Brain pericyte (primary cell): ENCODE measurements at places on chromosomes 5 and 9.

DNA sequence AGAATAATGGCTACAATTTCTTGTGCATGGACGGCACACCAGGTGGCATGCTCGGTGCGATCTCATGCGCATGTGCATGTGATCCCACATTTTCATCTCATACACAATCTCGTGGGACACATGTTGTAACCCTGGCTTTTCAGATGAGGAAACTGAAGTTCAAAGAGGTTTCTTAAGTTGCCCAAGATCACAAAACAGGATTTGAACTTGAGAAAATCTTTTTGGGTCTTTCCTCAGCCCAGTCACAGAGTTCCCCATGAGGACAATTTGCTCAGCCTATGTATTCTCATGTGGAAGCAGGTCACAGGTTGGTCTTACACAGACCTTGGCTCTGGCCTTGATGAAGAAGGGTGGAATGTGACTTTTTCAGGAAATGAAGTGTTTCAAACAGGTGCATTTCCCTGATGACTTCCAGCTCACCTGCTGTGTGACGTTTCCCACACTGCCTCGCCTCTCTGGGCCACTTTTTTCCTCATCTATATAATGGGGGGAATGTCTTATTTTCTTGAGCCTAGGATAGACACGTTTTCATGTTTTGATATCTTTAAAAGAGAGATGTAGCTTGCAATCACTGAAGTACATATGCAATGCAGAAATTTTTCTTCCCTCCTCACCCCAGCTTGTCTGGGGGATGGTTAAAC is 7.1 kb upstream of the ORM1 start:
- no peak for DNase-seq

- DNase-seq, result no peak
Observed at GRCh38 chr9:29556746-29557145, 1983.5 kb upstream of the C9orf72 start.

DNA sequence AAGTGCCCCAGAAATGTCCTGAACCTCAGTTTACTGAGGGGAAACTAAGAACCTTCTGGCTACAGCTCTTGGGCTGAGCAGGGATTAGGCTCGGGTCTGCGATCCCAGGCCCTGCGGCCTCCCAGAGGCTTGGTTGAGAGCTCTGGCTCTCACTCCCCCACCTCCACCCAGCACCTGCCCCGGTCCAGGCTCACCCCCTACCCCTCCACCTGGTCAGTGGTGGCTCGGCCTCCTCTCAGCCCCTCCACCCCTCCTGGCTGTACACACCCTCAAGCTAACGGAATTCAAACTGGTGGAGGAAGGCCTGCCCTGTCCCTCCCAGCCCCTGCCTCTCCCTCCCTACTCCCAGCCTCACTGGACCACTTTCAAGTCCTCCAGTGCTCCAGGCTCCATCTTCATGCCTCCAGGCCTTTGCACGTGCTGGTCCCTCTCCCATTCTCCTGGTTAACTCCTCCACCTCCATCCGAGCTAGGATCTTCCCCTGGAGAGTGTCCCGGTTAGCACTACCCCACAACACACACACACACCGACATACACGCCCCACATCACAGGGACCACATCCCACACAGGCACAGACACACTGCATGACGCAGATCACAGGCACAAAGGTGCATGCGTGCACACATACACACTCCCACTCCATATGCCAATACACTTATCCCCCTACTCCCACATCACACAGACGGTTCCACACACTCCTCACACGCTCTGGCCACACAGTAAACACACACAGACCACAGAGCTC is 130.9 kb downstream of the C9orf50 start:
- DNase-seq, result no peak

DNA sequence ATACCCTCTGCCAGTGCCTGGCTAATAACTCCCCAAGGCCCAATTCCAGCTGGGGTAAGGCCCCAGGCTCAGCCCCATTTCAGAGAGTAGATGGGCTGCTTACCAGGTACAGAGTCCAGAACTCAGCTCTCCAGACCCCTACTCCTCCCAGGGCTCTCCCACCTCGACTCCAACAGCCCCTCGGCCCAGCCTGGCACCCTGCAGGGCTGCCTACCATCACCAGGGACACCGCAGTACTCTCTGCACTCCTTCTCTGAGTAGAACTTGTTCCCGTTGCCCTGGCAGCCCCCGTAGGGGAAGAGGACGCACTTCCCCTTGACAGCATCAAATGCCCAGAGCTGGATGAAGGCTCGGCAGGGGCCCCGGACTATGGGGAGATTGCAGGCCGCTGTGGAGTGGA is 17.4 kb downstream of the AMBP start:
- DNase-seq, result no peak

DNA sequence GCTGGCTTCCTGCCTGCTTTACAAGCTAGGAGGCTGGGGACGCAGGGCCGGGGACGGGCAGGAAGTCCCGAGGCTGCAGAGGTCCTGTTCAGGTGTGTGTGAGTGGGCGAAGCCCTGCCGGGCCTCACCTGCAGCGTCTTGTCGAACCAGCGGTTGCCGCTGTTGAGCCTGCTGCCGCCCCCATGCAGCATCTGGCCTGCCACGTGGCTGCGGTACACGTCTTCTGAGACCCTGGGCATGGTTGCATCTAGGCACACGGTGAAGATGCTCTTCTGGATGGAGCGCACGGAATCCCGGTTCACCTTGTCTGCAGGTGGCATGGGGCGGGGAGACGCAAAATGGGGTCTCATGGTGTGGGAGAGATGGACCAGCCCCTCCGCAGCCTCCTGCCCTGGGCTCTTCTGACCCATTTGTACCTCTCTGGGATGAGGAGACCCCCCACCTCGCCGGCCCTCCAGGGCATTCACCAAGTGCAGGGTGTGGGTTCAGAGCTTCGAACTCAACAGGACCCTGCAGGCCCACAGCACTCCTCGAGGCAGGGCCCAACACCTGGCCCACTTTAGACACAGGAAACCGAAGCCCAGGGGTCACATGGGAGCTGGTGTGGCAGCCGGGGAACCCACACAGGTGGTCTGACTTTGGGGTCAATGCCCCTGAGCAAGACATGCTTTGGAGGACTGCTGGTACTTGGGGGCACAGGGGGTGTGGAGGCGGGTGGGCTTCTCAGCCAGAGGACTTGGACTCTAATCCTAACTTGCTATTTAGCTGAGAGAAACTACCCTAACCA is 10.0 kb downstream of the CRAT start:
- DNase-seq, result no peak

- no peak for DNase-seq
Observed at GRCh38 chr9:112925058-112925641, 34.5 kb upstream of the SLC46A2 start.

DNA sequence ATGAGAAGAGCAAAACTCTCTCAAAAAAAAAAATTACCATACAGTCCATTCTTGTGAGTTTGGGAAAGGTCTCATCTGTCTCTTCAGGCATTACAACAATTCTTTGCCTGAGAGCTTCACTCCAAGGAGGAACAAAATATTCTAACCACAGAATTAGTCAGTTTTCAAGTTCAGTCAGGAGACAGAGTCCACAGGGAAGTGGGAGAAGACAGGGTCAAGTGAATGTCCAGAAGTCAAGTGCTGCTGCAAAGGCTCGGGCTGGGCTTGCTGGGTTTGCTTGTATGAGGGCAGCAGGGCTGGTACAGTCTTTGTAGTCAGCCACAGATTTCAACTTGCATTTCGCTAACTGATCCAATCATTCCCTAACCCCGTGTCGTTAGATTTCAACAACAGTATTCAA is 17.6 kb upstream of the HEXB start:
- DNase-seq, result no peak

DNA sequence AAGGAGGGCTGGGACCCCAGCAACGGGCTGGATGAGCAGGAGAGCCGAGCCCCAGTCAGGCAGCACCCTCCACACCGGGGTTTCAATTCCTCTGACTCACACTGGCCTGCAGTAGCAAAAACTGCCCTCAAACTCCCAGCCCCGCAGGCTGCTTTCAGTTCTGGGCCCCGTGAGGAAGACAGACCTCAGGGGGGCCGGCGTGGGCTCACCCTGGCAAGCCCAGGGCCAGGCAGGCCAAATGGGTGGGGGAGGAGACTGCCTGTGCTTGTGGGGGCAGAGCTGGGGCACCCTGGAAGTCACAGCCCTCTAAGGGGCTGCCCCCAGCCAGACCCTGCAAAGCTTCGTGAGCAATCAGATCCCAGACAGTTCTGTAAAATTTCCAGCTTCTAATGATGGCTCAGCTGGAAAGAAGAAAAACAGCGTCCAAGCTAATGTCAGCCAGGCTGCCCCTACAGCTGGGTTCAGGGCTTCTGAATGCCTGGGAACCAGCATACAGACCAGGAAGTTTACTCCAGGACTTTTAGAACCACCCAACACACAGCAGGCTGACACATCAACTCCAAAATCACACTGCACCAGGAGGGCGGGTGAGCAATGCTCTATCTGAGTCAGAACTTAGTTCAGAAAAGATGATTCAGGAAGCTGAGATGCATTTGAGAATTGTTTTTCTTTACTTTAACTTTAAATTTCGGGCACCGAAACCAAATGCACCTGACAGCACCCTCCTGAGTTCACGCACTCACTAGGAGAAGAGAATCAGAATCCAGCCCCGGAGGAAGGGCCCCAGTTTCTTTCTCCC is 34.7 kb downstream of the LPCAT1 start:
- DNase-seq, result peak; percentile 82

GRCh38 chr9:108297073-108297472 is 558.7 kb downstream of the ACTL7B start:
- DNase-seq, result peak; percentile 20

GRCh38 chr5:98594098-98594497 is 179.4 kb upstream of the RGMB start:
- DNase-seq, result no peak

- DNase-seq, result no peak
Observed at GRCh38 chr5:153223376-153223775, 267.1 kb upstream of the GRIA1 start.

DNA sequence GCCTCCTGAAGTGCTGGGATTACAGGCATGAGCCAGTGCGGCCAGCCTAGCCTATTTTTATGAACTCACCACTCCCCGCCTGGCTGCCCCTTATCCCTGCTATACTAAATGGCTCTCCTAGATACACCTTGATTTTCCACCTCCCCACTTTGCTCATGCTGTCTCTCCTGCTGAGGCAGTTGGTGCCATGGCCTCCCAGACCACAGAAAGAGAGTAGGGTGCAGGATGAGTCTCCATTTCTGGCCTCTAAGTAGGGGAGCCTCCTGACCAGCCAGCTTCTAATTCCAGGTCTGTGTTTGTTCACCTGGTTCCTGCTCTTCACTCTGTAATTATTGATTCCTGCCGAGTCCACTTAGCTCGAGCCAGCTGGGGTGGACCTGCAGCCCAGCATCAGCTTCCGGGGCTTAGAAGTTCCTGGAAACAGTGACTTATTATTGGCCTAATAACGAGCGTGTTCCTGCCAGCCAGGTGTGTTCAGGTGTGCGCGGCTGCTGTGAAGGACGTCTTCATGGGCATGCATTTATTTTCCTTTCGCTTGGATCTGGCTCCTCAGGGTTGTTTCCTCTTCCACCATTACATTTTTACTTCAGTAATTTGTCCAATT is 34.0 kb downstream of the ZNF618 start:
- DNase-seq, result no peak

- DNase-seq, result no peak
Observed at GRCh38 chr5:16580382-16580781, 36.4 kb downstream of the RETREG1 start.

DNA sequence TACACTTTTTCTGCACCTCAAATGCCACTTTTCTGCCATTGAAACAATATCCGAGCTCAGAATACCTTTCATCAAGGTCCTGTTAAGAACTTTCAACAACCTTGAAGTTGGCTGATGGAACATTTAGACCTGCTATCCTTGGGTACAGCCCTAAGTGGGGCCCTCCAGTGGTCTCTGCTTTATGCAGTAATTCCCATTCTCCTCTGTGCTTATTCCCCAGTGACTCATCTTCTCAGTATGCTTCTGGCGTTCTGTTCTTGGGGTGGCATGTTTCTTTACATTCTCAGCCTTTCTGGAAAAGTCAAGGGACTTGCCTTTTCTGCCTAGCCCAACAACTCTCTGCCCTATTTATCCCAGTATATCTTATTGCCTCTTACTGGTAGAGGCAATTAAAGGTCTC is 7.1 kb downstream of the ANP32B start:
- no peak for DNase-seq

DNA sequence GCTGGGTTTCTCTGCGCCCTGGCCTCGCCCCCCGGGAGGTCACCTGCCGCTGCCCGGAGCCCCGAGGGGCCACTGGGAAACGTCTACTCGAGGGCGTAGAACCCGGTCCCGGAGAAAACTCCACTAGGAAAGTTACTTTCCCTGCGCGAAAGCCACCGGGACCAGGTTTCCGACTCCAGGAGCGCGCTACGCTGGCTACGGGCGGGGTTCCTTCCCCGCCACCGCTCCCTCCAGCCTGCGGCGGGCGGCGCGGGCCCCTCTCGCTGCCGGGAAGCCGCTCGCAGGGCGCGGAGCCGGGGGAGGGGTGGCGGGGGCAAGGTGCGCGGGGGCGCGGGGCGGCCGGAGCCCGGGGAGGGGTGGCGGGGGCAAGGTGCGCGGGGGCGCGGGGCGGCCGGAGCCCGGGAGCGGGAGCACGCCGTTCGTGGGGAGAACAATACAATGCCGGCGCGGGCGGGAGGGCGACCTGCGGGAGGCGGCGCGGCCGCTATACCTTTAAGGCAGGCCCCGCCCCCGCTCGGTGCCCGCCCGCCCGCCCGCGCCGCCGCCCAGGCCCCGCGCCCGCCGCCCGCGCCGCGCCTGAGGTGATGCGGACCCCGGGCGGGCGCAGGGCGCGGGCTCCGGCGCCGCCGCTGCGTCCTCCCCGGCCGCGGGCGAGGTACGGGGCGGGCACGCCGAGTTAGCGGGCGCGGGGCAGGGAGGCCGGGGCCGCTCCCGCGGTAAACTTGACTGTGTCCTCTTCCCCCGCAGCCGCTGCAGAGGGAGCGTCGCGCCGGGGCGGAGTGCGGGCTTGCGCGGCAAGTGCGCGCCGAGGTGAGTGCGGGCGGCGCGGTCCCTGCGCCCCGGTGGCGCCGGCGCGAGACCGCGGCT is 278.1 kb downstream of the AOPEP start:
- no peak for DNase-seq

DNA sequence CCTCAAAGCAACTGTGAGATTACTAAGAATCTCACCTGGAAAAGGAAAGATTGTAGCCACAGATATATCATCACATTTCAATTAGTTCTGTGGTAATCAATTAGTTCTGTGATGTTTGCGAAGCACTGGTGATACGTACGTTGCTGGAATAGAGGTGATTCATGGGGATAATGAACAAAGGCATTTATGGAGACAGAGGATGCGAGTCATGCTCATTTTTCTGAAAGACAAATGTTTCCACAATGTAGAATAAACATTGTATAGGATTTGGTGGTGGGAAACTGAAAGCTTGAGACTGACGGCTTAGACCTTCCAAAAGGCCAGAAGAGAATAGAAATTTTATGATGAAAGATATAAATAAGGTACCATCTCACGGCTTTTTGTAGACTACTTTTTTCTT is 507.3 kb upstream of the TYRP1 start:
- no peak for DNase-seq

DNA sequence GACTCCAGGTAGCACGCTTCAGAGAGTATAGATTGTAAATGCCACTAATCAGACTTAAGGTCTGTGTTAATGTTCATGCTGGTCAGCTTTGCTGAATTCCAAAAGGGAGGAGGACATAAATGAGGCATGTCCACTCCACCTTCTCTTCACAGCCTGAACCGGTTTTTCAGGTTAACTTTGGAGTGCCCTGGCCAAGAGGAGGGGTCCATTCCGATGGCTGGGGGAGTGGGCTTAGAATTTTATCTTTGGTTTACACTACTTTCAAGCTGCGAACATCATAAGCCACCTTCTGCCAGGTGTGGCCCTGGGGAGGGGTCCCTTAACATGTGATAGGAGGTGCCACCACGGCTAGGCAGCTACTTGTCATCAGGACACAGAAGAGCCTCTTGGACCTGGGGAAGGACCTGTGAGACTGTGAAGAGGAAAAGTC is 24.2 kb downstream of the ABO start:
- DNase-seq, result no peak
